ENCODE measurements at places on chromosomes 5 and 9.

GRCh38 chr5:177535125-177535524, 18.4 kb upstream of the DDX41 start:
- no peak for DNase-seq

GRCh38 chr5:108747774-108748400, at the start of gene FER:
Gene FER, plus strand, starts transcription at chr5:108747897. Its CDS starts 50,286 bp downstream, at chr5:108798183.
- DNase-seq = peak; percentile 74

- no peak for DNase-seq
These were observed 2.2 kb upstream of the ADGRD2 start for GRCh38 chr9:124448019-124448418.

DNA sequence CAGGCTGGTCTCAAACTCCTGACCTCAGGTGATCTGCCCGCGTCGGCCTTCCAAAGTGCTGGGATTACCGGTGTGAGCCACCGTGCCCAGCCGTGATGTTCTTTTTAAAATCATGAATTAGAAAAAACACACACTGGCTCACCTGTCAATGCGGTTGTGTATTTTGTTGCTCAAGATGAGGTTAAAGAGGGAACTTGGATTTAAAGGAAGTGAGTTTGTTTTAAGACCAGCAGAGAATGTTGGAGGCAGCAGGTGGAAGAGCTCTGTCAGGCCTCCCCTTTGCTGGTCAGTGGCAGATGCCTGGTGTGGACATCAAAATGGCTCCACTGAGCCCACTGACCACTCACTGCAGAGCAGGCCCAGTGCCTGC, 38.9 kb downstream of the WNK2 start:
- no peak for DNase-seq

- no peak for DNase-seq
These were observed 137.8 kb downstream of the CEP120 start for GRCh38 chr5:123285122-123286023.

GRCh38 chr5:53991942-53992341, 318.4 kb downstream of the ARL15 start:
- DNase-seq = peak; percentile 40

DNA sequence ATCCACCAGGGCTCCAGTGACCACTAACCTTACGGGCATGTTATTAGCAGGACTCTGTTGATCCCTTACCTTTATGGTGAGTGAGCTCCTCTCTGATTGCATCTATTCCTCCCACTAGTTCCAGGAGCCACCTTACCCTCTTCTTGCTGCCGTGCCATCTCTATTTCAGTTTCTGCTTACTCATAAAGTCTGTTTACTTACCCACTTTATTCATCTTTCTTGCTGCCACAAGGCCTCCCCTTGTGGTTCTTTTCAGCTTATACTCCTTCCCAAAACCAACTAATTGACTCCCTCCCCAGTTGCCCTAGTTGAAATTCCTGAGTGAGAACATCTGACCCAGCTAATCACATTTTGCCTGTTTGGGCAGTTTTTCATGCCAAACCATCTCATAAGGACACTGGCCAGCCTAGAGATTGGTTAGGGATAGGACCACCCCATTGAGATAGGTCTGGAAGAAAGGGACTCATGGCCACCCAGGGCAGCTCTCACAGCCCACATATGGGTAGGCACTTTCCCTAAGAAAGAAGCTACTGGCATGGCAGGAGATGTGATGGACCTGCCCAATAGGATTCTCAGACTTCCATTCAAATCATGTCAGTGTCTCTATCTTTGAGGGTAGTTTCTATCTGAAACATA, 412.7 kb downstream of the EFNA5 start:
- no peak for DNase-seq

GRCh38 chr9:25752398-25752797, 74.2 kb upstream of the TUSC1 start:
- DNase-seq = no peak

- no peak for DNase-seq
These were observed 169.0 kb downstream of the PCSK1 start for GRCh38 chr5:96264047-96264446.

DNA sequence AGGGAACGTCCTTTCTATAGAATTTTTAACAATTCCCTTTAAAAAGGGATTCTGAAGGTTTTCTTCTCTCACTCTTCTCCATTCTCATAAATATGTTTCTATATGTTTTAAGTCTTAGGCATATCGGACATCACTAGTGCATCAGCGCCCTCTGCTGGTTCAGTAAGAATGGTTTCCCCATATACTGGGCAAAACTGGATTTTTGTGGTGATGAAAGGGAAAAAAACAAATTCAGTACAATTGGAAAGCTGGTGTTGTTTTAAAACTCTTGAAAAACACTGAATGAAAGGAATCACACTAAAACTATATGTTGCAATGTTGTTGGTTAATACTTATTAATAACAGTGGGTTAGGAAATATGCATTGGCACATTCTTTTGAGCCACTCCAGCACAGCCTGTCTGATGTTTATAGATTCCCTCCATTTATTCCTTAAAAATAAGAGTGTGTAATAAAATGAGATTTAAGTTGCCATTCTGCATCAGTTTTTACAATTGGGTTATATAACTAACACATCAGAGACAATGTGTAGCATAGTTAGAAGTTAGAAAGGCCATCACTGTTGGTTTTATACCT, 15.8 kb downstream of the CWC27 start:
- DNase-seq = peak; percentile 75

- DNase-seq = no peak
These were observed 202.9 kb downstream of the SGCD start for GRCh38 chr5:156529892-156530291.

DNA sequence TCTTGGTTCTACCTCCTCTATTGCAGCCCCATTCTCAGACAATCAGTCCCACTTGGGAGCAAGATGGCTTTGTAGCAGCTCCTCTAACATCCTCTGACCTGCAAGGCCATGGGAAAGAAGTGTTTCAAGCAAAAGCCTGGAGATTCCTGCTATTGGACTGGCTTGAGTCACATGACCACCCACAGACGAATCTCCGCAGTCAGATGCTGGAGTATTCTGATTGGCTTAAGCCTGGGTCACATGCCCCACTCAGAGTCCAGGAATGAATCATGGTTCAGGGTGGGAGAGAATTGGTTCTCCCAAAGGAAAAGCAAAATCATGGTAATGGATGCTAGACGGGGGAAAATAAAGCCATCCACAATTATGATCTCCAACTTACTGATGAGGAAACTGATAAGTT, 22.6 kb upstream of the LMX1B start:
- peak; percentile 31 for DNase-seq

All from EL (cell line).